CD8-positive, alpha-beta T cell (primary cell): ENCODE measurements at places on chromosomes 1 and 21.

GRCh38 chr1:245173446-245174211 is 18.8 kb downstream of the KIF26B start:
- no peak for DNase-seq

DNA sequence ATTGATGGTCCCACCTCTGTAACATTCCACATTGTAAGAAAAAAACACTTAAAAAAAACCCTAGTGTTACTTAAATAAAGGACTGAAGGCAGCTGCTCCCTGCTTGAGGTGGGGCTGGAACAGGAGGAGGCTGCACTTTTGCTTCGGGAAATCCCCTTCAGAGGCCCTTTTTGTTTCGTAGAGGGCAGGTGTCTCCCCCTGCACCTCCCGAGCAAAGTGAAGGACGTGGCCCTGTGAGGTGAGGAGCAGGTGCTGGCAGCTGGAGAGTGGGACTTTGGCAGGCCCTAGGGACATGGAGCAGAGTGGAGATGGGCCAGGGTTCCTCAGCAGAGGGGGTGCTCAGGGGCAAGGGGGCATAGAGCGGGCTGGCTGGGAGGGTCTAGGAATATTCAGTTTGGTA is 33.4 kb upstream of the WNT4 start:
- DNase-seq = no peak

GRCh38 chr1:230250666-230251065 is 175.5 kb downstream of the PGBD5 start:
- no peak for DNase-seq

GRCh38 chr1:20712215-20712577 is 5.6 kb downstream of the KIF17 start:
- DNase-seq = no peak

DNA sequence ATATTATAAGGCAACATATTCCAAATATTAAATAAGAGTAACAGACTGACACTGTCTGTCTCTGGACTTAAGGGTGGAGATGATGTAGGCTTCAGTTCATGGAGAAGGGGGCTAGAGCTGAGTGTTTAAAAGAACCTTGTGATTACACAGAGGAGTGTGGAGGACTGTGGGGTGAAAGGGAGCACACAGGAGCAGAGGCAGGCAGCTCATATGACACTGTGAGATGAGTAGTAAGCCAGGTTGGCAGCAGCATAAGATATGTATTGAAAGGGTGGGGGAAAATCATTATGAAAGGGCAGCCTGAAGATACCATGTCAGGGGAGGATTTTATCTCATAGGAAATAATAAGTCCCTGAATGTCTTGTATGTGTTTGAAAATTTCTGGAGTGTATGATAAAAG is 104.5 kb downstream of the AK5 start:
- no peak for DNase-seq

DNA sequence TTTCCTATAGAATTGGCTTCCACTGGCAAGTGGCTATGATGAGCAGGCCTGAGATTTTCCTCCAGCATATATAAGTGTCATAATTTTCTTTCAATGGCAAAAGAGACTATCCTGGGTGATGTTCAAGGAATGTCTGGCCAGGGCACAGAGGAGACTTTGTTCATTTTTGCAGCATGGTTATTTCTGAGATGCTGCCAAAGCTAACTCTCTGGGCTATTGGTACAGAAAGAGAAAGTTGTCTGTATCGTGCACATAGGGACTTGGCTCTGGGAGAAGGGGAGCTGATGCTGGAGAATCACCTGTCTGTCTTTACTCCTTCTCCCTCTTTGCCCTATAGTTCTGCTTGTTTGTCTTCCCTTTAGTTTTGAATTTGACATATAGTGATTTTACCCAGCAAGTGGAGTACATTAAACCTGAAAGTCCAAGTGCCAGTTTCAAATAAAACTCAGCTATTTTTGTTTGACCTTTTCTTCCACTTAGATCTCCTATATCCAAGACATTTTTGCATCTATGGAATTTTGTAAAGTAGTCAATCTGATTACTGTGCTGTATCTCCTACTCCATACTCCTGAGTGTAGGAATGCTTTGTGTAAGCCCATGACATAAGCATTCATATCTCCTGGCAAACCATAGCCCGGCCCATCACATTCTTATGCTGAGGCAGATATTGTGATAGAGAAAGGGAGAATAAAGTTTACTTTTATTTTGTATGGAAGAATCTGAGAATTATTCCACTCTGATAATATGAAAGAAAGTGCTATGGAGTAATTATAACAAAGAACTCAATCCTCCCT is 3.9 kb downstream of the FNDC7 start:
- DNase-seq = no peak

DNA sequence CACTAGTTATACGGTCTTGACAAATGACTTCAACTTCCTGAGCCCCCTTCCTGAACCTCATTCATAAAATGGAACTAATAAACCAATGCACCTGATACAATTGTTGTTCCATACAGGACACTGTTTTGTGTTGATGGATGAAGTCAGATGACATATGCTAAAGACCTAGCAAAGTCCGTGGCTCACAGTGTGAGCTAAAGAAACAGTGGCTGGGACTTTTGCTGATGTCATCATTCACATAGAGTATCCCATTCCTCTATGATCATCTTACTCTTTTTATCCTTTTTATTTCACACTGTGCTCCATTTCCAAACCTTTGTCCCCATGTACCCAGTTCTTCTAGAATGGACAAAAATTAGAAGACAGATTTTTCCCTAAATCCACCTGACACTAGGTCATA is 83.7 kb upstream of the KAZN start:
- no peak for DNase-seq

GRCh38 chr1:212542761-212543187 is 65.8 kb upstream of the ATF3 start:
- no peak for DNase-seq

DNA sequence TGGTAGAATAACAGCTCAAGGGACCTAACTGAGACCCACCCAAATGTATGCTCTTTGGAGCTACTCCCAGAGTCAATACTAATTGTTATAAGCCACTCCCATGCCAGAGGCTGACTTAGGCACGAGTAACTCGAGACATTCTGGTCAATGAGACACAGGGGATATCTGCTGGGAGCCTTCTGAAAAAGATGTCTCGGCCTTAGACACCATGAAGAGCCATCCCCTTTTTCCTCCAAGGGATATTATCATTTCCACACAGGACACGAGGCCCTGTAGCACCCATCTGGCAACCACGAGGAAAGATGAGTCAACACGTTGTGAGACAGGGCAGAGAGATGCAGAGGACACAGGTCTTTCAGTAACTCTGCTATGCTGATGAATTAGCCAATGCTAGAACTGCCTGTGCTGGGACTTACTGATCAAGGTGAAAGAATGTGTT is 30.7 kb downstream of the ITPKB start:
- DNase-seq = no peak

- no peak for DNase-seq
Measured at GRCh38 chr1:43137445-43138052, 34.5 kb downstream of the EBNA1BP2 start.

DNA sequence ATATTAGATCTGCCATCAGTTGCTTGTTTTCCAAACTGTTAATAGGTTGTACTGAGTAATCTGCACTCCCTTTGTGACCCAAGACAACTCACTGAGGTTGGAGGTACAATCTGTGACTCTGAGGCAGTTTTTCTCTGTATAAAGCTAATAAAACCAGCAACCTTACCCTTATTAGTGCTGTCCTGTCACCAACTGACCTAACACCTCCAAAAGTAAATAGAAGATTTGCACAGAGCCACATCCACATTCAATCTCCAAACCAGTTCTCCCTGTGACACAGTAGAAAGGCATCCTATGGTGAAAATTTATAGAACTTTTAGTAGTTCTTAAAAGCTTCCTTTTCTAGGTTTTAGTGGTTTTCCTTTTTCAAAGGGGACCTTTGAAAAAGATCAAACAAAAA is 140.4 kb upstream of the ADGRL2 start:
- no peak for DNase-seq

- DNase-seq = no peak
Measured at GRCh38 chr1:219883400-219884332, 44.7 kb downstream of the SLC30A10 start.

DNA sequence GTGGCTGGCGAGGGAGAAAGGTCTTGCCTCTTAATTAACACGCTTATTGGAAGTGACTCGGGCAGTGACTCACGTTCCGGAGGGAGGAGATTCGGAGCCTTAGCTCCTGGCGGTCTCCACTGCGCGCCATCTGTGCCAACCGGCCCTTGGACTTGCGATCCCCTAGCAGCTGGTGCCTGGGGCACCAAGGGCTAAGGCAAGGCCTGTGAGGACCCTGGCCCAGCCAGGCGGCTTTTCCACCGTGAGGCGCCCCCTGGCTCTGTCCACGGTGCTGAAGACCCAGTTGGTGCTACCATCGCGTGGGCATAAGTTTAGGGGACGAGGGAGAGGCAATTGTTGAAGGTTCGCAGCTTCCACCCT is 1.3 kb upstream of the SYT6 start:
- DNase-seq = no peak

GRCh38 chr1:92784021-92784638 is 778 bp downstream of the EVI5 start:
- peak; percentile 16 for DNase-seq

DNA sequence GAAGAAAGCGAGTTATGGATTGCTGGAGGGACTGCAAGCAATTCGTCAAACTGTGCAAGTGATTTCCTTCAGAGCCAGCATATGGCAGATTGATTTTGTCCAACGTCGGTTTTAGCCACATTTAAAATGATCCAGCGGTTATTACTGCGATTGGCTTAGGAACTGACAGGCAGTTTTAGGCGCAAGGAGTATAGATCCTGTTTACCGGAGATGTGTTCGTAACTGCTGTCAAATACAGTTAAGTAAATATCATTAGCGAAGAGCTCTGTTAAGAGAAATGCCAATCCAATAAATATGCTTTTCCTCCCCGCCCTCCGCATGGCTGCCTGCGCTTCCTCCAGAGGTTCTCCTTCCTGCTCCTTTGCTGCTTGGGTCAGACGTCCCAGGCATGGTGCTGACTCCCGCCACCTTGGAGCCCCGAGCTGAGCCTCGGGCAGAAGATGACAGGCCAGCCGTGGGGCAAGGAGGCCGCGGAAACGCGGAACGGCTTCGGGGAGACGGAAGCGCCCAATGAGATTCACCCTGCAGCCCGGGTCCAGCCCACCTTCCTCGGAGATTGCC is 9.4 kb upstream of the BARHL2 start:
- no peak for DNase-seq

- no peak for DNase-seq
Measured at GRCh38 chr1:13794231-13795187, 94.5 kb downstream of the PRDM2 start.

DNA sequence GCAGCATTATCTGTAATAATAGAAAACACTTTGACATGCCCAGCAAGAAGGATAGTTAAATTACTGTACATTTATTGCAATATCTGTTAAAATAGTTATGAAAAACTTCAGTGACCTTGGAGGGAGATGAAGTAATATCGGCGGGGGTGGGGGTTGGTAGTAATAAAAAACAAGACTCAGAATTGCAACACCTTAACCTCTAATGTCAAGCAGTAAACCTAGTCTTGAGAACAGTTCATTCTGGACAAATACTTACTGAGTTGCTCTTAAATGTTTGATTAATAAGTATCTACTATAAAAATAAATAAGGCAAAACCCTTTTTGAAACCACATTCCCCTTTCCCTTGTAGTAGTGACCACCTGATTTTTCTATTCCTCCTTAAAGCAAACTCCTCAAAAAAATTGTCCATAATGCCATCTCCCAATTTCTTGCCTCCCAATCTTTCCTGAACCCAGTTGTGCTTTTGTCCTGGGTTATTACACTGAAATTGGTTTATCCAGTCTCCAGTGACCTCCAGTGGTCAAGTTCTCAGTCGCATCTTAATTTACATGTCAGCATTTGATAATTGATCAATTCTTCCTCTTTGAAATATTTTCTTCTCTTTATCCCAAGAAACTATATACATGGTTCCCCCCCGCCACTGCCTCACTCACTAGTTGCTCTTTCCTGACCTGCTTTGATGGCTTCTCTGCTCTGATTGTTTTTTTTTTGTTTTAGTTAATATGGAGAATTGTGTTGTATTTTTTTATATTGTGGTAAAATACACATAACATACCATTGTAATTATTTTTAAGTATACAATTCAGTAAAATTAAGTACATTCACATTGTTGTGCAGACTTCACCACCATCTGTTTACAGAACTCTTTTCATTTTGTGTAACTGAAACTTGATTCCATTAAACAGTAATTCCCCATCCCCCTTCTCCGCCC is 36.8 kb downstream of the RAP1A start:
- peak; percentile 57 for DNase-seq

GRCh38 chr1:23795676-23796465 is 4.7 kb downstream of the GALE start:
- DNase-seq = no peak

DNA sequence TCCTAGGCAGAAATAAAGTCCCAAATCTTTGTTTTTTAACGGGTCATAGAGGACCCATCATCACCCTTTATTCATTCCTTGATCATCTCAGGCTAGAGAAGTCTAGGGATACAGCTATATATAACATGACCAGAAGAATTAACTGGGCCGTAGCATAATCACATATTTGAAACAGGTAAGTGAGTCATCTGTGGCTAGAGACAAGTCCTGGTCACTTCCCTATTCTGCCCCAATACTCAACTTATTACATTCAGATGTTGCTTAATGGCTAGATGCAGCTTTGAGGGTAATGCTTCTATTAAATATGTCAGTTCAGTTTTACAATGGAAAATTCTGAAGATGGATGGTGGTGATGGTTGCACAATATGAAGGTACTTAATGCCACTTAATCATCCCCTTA is 47.0 kb downstream of the EXO1 start:
- no peak for DNase-seq

DNA sequence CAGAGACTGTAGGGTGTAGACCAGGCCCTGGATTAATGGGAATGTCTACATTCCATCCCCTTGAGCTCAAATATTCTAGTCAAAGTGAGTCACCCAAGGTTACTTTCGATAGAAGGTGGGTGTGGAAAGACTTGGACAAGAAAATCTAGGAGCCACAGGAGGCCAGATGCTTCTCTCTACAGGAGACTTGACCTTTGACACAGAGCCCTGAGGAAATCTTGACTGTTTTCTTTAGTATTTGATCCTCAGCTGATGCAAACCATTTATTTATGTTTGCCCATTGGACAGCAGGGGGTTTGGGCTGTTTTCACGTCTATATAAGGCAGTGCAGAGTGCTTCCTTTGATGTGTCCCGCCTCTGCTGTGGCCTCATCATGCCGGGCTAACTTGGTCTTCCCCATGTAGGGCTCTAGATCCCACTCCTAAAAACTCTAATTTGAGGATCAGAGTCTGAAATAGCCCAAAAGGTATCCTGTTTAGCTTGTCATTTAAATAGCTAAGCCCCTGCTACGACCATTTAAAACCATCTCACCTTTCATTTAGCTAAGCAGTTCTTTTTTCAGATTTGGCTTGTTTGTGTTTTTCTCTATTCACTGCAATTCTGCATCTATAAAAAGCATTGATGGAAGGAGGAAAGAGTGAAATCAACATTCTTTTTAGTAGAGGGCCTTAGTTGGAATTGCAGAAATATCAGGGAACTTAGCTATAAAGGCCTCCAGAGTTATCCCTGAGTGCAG is 15.5 kb upstream of the MAP3K7CL start:
- no peak for DNase-seq

DNA sequence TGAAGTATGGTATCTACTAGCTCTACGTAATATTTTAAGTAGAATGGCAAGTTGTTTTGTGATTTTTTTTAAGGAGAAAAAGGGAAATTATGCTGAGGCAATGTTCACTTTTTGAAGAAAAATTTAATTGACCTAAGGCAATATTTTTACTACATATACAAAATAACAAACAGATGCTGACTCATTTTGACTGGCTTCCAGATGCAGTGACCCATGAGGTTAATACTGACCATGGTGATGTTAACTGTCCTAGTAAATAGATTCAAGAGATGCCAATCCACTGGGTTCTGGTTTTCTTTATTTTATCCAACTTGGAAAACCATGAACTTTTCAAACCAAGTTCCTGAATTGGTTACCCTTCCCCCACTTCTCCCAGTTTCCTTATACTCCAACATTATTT is 154.9 kb downstream of the CRB1 start:
- no peak for DNase-seq
